Peyer's patch (tissue), 4 donors: ENCODE measurements at places on chromosomes 3 and 15. TPM values are rescaled to one million over a fixed set of nuclear protein-coding genes. Genes with fewer than 3 reads are reported as not detected.

- DNase-seq: no peak
These were observed 432.8 kb downstream of the MAGI1 start for GRCh38 chr3:65605876-65606432.

- no peak for DNase-seq
These were observed 7.4 kb downstream of the APPL1 start for GRCh38 chr3:57234613-57235575.

DNA sequence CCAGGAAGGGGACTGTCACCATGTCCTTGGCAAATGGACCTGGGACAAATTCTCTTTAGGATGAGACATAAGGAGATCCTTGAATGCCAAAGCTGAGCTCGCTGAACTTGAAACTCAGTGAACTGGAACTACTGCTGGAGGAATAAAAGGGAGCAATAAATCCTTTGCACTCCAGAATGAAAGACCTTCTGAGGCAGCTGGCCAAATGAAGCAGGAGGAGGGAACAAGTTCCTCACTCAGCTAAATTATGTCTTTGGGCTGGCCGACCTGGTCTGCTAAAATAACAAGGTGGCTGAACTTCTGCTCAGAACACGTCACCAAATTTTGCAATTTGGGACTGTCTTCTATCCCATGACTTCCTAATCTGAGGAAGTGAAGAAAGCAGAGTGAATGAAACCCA, 314.7 kb downstream of the LPP start:
- DNase-seq: peak; percentile 19

DNA sequence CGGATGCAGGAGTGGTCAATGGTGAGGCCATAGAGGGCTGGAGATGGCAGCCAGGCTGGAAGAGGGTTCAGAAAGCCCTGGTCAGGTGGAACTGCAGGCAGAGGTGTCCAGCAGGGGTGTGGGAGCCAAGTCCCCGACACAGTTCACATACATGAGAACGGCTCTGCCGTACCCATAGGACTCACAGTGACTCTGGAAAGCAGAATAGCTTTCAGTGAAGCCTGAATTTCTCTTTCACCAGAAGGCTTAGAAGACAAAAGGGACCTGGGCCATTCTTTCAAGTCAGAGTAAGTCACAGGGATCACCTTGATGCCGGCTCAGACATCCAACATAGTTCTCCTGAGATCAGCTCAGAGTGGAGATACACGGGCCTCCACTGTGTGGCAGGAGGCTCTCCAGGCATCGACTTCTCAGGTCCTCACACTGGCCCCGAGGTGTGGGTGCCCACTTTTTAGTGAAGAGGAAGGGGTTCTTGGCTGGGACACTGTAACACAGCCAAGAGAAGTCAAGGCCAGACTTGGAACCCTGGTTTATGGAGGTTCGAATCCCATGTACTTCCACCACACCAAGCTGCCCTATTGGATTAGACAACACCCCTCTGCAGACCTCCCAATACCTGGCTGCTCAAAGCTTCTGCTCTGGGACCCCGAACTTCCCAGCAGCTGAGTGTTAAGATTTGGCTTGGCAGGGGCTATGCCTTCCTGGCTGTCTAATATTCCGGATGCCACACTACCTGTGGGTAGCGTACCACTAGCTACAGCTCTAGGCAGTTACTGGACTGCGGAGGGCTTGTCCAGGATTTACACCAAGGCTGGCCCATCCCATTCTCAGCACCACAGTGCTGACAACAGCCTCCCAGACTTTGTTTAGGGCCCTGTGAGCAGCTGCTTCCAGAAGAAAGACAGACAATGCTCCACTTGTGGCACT, 40.4 kb upstream of the RAB6B start:
- DNase-seq: no peak

GRCh38 chr3:195385526-195385925, 57.3 kb downstream of the ACAP2 start:
- DNase-seq: no peak

Gene GOLGA8G
- not detected for total RNA-seq
